ENCODE measurements at places on chromosomes 4 and X.

DNA sequence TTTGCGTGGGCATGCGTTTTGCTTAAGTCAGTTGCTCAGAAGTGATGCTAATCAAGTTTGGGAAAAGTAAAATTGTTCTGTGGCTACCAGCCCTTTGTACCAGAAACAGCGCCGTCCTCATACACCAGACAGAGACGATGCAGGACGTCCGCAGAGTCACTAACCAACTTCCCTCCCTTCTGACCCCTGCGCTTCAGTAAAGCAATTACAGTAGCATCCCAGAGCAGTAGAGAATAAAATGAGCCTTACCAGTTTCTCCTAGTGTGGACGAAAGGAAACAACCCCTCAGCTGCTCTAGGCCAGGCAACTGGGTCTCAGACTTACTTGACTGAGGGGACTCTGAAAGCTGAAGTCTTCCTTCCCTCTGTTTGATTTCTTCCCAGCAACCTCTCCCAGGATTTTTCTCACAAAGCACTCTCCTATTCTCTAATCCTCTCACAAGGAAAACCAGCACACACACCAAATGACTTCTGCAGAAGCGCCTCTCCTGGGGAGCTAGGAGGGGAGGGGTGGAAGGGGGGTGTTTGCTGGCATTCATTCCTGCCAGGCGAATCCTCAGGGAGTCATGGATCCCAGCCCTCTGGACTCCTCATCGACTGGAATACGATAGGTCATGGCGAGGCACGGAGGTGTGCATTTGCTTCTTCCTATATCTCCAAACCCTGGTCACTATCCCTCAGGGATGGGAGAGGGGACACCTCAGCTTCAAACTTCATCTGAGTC lies 56.0 kb upstream of the MID1 start:
- DNase-seq, result no peak

DNA sequence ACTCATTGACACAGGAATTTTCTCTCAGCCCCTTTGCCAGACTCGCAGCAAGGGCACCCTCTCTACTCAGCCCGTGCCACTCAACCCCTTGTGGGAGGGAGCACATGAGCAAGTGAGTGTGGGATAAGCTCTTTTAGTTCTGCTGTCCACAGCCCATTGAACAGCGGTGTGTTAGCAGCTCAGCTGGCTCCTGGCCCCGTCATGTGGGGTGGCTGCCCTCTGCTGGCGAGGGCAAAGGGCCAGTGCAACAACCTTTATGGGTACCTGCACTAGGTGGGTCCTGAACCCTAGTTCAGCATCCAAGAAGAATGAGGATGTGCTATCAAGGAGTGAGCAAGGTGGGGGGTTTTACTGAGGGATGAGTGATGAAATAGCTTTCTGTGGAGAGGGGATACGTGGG lies 85.0 kb upstream of the ZNF81 start:
- peak; percentile 38 for DNase-seq

DNA sequence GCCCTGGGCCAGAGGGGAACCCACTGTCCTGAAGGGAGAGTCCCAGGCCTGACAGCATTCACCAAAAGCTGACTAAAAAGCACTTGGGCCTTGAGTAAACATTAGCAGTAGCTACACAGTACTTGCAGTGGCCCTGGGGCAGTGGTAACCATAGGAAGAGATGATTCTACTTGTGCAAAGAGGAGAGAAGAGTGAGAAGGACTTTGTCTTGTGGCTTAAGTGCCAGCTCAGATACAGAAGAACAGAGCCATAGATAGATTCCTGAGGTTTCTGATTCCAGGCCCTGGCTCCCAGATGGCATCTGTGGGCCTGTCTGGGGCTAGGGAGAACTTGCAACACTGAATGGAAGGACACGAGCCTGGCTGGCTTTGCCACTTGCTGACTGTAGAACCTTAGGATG lies 100.5 kb downstream of the PTCHD1 start:
- no peak for DNase-seq

GRCh38 chr4:125319311-125319710 lies 4.6 kb downstream of the FAT4 start:
- no peak for DNase-seq

DNA sequence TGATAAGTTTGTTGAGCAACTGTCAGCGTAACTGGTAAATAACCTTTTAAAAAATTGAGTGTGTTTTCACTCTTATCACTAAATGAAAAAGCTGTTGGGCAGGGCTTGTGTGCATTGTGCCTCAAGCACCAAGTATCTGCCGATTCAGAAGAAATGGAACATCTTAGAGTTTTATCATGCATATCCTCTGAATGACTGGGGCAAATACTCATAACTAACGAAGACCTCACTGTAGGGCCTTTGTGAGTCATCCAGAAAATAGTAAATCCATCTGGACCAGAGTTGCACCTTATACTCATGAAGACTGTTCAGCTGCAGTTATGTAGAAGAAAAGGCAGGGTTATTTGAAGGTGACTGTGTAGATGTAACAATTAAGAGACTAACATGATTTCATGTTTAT lies 222.1 kb downstream of the CAMK2D start:
- DNase-seq, result no peak

DNA sequence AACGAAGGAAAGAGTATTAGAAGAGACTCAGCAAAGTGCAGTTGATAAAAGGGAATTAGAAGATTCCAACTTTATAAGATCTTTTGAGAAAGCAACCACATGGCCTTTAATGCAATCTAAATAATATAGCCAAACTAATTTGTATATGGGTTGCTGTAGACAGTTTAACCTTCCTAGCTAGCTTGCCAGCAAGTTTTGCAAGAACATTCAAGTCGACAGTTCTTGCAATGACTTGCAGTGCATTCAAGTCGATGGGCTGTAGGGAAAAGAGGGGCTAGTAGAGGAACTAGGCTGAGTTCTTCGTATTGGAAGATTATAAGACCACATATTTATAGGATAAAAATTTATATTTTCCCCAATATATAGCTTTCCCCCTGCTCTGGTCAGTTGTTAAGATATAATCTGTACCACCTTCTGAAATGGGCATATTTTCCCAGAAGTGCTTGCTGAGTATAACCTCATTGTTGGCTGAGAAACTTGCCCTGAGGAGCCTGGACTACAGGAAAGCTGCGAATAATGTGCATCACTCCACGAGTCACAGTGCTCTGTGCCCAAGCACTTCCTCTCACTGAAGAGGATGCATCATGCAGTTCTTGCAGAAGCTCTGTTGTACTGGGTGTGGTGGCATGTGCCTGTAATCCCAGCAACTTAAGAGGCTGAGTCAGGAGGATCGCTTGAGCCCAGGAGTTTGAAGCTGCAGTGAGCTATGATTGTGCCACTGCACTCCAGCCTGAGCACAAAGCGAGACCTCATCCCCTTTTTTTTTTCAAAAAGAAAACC lies 56.7 kb downstream of the DOCK11 start:
- DNase-seq, result no peak

DNA sequence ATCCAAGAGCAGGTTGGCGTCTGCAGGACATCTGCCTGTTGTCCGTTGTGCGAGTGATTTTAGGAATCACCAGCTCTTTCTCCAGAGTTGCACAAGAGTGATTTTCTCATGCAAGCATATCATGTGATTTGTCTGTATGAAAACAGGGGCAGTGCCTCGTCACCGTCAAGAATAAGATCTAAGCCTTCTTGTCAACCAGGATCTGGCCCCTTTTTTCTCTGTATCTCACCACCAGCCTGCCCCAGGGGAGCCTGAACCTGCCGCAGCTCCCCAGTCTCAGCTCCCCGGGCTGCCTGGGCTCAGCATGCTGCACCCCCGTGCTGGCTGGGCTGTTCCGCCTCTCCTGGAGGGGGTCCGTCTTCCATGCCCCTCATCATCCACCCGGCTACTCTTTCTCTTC lies 90.5 kb downstream of the STOX2 start:
- no peak for DNase-seq

DNA sequence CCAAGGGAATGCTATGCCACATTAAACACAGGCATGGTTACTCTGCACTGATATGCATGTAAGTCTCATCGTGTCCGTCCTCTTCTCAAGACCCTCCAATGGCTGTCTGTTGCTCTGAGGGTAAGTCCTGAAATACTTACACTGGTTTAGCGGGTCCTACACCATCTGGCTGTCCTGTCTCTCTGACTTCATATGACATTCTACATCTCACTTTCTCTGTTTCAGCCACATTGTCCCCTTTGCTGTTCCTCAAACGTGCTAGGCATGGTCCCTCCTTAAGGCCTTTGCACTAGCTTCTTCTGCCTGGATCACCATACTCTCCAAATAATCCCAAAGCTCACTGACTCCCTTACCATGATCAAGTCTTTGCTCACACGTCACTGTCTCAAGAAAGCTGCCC lies 131.4 kb downstream of the PALLD start:
- no peak for DNase-seq

GRCh38 chr4:38566806-38567398 lies 97.1 kb upstream of the KLF3 start:
- no peak for DNase-seq

DNA sequence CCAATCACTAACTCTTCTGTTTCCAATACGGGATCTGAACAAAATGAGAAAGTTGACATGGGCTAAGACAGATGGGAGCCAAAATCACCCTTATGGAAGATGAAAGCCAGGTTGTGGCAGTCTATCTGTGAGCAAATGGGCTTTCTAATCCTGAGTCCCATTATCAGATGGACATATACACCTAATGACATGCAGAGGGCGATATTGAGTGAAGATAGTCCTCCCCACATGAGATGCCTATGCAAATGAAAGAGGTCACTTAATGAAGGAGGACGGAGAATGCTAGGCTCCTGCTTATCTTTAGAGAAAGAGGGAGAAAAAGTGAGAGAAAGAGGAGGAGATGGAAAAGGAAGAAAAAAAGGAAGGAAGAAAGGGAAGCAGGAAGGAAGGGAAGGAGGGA lies 547.5 kb downstream of the NLGN4X start:
- no peak for DNase-seq

- DNase-seq, result no peak
These were observed 41.9 kb upstream of the FRAS1 start for GRCh38 chr4:78014889-78015886.

DNA sequence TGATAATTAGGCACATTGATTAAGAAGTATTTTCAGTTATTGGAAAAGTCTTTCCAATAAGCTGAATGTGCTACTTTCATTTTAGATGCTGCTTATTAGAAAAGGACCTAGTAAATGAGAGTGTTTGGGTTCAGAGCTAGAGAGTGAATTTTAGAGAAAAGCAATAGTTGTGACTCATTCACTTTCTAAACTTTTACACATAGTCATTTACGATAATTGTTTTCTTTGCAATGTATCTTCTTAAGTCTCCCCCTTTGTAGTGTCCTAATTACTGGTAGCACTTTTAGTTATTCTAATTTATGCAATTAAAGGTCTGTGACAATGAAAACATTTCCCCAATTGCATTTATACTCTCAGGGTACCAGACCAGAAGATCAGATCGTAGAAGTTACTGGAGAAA lies 1.3 kb downstream of the IL21 start:
- no peak for DNase-seq

DNA sequence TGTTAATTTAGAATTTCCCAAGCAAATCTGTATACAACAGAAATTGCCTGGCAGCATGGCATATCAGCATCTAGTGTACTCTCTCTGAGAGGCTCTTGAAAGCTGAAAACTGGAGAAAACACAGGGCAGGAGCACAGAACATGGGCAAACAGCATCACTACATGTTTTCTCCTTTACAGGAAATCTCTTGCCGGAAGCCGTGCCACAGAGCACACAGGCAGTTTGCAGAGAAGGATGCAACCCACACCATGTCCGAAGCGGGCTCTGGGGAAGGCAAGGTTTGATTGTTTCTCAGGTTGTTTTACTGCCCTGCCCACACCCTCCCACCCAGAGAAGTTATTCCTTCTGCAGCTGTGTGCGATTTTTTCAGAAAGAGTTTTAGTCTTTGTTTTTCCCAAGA lies 41.1 kb upstream of the FAM9C start:
- peak; percentile 74 for DNase-seq

- no peak for DNase-seq
These were observed 67.2 kb downstream of the DCAF12L1 start for GRCh38 chrX:126485409-126485808.

DNA sequence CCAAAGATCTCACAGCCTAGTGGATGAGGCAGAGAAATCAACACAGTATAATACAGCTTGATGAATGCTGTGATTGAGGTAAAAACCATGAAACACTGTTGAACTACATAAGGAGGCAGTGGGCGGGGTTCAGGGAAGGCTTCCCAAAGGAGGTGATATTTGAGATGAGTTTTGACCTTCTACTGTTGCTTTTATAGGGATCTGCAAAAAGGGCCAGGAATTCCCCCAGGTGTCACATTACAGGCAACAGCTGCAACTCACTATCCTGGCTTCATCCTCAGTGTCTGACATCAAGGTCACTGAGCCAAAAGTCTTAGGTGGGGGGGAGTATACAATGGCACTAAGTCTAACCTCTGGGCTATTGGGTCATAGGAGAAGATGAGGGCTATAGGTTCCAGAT lies 185.7 kb upstream of the NRK start:
- DNase-seq, result no peak

DNA sequence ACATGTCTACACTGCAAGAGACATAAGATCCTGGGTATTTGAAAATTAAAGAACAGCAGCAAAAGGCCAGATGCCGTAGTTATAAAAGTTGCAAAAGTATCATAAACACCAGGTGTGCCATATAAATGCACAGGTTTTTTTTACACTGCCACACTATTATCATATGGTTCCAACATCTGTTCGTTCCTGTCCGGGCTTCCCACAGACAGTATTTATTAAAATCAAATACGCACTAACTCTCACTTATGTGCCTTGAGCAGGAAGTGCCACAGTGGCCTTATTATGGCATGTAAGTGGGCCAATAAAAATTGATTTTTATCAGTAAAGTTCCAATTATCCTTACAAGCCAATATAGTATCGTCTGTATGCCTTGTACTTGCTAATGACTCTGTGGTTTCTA lies 873.2 kb downstream of the RPA4 start:
- no peak for DNase-seq

DNA sequence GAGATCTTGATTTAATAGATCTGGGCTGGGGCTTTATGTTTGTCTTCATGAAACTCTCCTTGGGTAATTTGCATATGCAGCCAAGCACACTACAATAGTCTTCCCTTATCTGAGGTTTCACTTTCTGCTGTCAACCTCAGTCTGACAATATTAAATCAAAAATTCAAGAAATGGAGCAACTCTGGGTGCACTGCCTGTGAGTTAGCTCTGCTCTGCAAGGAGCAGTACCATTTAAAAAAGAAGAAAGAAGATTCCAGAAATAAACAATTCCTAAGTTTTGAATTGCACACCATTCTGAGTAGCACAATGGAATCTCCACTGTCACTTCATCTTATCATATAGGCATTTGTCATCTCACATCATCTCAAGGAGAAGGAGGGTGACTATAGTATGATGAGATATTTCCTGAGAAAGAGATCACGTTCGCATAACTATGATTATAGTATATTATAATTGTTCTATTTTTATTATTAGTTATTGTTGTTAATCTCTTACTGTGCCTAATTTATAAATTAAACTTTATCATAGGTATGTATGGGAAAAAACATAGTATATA lies 9.4 kb downstream of the FNIP2 start:
- no peak for DNase-seq

GRCh38 chr4:104815665-104816064 lies 321.0 kb upstream of the CXXC4 start:
- DNase-seq, result no peak

- no peak for DNase-seq
These were observed at the start of gene NR0B1 for GRCh38 chrX:30309139-30309571. Gene NR0B1, minus strand, starts transcription at chrX:30309390. Its CDS starts 27 bp downstream, at chrX:30309363.

- peak; percentile 70 for DNase-seq
These were observed 512 bp upstream of the TMEM131L start for GRCh38 chr4:153465615-153466080.

All from activated CD8-positive, alpha-beta T cell treated with anti-CD3 and anti-CD28 coated beads, Interleukin-2, amount 10 ng/mL, durations not matched to agents 7 days and 5 days (primary cell).